Kidney tubule cell (primary cell): ENCODE measurements at places on chromosomes 2 and 18.

DNA sequence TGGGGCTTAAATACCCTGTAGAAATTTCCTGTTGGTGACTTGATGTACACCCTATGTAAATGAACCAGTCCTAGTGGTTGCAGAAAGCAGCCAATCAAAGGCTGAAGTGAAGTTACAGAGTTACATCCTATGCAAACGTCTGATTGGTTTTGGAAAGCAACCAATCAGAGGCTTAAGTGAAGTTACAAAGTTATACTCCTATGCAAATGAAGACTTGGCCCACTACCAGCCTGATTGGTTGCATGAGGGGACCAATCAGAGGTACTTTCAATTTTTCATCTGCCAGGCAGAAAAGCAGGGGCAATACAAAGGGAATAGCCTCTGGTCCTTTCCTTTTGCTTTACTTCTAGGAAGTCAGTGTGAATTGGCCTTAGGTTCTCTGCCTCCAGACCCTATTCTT lies 13.6 kb upstream of the ZNF397 start:
- no peak for DNase-seq

GRCh38 chr2:144504218-144504641 lies 15.7 kb downstream of the ZEB2 start:
- DNase-seq: no peak

GRCh38 chr18:66168685-66169235 lies 417.9 kb downstream of the CDH7 start:
- DNase-seq: no peak

DNA sequence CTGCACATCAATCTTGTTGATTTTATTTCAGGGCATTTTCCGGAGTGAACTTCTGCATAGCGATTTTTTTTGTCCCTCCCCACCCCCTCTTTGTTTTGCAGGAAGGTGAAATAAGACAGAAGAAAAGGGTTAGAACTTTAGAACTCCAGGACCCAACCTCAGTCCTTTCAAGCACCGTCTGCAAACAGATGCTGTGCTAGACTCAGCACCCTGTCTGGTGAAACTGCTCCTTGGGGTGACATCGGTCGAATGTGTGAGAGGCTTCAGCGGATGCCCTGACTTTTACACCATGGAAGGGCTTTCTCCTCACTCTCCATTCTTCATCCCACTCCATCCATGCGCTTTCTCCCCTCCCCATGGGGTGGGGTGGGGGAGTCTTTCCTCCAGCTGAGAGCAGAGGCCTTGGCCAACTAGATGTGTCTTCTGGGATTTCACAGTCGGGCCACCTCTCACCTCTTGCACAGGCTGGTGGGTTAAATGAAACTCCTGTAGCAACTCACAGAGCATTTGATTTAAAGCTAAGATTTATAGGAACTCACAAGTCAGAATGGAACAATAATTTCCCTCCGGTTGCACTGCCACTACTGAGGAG lies 43.3 kb upstream of the EDAR start:
- no peak for DNase-seq

- DNase-seq: no peak
These were observed 55.4 kb upstream of the ACYP2 start for GRCh38 chr2:54059986-54060385.

- DNase-seq: peak; percentile 94
These were observed at the start of the genes GLB1L and STK16 for GRCh38 chr2:219245148-219245898. TSS of gene GLB1L (minus strand) at chr2:219245444. CDS start at chr2:219243573, 1,871 bp downstream. TSS of gene STK16 (plus strand) at chr2:219245479. CDS start at chr2:219246000, 521 bp downstream.

GRCh38 chr2:4219571-4219970 lies 516.2 kb downstream of the DCDC2C start:
- no peak for DNase-seq

- DNase-seq: peak; percentile 83
These were observed 25.5 kb upstream of the TUBB6 start for GRCh38 chr18:12282442-12283039.
